ENCODE measurements at places on chromosomes 12 and 14.

- no peak for DNase-seq
Measured at GRCh38 chr14:30872602-30873001, 1.8 kb upstream of the COCH start.

DNA sequence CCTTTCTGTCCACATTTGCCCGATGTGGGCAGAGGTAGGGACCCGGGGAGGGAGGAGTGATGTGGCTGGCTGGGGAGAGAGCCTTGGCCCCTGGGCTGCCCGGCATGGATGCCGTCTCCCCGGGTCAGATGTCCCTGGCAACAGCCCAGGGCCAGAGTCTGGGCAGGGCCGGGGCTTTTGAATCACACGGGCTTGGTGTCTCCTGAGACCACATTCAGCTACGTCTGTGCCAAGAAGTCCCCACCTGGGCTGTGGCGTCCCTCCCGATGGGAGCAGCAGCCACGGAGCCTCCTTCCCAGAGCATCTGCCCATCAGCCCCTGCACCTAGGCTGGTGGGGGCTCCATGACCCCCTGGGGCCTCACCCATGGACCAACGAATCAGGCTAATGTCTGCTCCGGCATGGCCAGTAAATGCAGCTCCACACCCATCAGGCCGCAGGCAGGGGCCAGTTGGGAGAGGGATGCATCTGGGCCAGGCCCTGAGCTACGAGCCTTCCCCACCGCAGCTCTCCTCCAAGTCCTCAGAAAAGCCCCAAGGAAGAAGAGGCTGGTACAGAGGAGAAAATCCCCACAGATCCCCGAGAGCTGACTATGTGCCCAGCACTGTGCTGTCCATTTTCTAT lies 109.4 kb downstream of the RFLNA start:
- DNase-seq = no peak

GRCh38 chr14:21199611-21200560 lies 44.0 kb upstream of the OR5AU1 start:
- DNase-seq = no peak

GRCh38 chr14:99066378-99066777 lies 205.6 kb downstream of the BCL11B start:
- DNase-seq = peak; percentile 61

DNA sequence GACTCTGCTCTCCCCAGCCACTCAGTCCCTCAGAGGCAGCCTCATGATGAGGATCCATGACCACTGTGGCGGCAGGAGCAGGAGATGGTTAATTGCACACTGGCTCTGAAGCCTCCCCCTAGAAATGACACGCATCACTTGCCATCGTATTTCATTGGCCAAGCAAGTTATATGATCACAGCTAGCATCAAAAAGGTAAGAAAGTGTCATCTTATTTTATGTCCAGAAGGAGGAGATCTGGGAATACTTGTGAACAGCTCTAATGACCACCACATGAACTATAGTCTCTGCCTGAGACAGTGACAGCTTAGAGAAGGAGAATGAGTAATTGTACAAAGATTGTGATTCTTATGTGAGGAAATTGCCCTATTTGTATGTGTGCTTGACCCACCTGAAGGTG lies 363.4 kb downstream of the NUAK1 start:
- no peak for DNase-seq

GRCh38 chr14:102316338-102316742 lies 3.2 kb upstream of the ZNF839 start:
- peak; percentile 47 for DNase-seq

DNA sequence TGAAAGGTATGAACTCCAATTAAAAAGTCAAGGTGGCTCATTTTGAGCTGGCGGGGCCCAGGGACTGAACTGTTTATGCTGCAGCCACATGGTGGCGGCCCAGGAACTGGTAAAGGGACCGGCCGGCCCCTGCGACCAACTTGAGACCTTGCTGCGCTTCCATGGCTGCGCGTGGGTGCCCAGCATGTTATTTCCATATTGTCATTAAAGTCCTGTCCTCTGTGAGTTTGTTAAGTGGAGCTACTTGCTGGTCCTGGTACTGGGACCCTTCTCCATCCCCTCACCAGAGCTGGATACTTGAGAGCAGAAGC lies 62.3 kb downstream of the BEGAIN start:
- DNase-seq = peak; percentile 36

DNA sequence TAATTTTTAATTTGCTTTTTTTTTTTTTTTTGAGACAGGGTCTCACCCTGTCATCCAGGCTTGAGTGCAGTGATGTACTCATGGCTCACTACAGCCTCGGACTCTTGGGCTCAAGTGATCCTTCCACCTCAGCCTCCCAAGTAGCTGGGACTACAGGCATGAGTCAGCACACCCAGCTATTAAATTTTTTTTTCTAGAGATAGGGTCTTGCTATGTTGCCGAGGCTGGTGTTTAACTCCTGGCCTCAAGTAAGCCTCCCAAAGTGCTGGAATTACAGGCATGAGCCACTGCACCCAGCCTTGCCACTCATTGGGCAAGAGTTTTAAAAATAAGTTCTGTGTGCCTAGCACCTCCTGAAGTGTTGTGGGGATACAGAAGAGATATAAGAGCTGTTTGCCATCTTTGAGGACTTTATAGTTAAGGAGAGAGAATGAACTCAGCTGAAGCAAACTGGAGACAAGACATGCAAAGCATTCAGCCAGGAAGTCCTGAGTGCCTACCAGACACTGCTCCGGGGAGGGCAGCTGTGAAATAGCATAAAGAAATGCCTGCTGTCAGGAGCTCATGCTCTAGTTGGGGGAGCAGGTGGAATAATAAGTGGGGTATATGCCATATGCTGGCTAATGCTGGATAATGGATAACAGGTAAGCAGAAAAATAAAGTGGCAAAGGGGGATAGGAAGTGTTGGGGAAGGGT lies 15.0 kb upstream of the EMP1 start:
- DNase-seq = no peak

- no peak for DNase-seq
Measured at GRCh38 chr12:51621156-51621922, 30.3 kb downstream of the SCN8A start.

DNA sequence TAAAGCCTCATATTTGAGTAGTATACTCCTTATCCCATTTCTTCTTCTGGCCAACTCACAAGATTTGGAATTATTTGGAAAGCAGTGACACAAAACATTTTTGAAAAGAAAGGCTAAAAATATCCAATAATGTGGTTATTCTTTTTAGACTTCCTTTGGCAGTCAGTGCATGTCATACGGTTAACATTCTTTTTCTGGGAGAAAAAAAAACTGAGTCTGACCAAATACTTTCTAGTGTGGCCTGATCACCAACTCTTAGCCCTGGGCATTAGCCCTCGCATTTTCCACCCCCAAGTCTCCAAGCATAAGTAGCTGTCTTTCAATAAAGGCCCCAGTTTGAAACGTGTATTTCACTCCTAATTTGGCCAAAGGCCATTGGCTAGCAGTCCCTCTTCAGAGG lies 5.9 kb downstream of the RASSF3 start:
- no peak for DNase-seq

GRCh38 chr12:24480766-24481449 lies 468.0 kb downstream of the BCAT1 start:
- DNase-seq = no peak

GRCh38 chr14:99539491-99539890 lies 58.3 kb downstream of the CCNK start:
- no peak for DNase-seq

- DNase-seq = no peak
Measured at GRCh38 chr12:42017051-42017450, 127.6 kb downstream of the GXYLT1 start.

DNA sequence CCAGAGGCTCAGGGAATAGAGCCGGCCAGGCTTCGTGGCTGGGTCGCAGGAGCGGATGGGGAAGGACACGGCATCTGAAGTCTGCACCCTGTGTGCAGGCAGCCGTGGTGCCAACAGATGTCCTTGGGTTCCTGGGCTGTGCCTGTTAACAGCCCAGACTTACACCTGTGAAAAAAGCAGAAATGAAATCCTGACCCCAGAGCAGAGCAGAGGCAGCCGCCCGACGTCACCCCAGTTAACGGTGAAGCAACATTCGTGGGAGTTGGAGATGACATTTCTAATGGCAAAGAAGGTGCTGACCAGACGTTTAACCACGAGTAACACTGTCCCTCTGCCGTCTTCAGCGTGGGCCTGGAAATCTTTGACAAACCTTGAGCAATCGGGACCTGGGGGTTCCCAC lies 200.3 kb upstream of the DIO3 start:
- DNase-seq = no peak

GRCh38 chr12:126436041-126436440 lies 1370.8 kb downstream of the AACS start:
- DNase-seq = no peak

GRCh38 chr12:108616941-108617858 lies 16.5 kb downstream of the SELPLG start:
- DNase-seq = no peak

- no peak for DNase-seq
Measured at GRCh38 chr12:6367969-6368892, 7.1 kb downstream of the SCNN1A start.

DNA sequence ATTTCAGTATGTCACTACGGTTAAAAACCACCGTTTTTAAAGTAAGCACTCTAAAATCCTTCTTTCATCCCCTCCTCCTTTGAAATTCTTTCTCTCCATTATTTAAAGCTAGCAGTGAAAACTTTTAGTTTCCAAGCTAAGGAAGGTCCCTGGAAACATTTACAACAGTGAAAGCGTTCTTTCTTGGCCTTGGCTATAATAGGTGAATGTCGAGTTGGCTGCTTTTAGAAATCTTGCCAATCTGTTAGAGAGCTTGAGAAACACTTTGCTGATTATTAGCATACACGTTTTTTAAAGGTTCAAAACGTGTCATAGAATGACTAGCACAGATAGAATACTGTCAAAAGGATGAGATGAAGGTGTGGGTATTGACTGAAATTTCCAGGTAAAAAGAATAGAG lies 83.4 kb downstream of the PPP2R5E start:
- DNase-seq = no peak

GRCh38 chr14:99718811-99719192 lies 34.7 kb downstream of the CYP46A1 start:
- no peak for DNase-seq

DNA sequence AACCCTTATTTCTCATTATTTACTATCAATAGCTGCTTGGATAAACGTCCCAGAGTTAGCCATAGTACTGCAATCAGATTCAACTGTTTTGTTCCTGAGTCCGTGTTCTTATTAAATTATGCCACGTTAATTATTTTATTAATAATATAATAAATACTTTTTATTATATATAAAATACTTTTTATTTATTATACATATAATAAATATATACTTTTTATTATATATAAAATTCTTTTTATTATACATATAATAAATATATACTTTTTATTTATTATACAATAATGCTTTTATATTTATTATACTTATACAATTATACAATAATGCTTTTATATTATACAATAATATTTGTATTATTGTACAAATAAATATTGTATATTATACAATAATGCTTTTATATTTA lies 11.1 kb downstream of the STRAP start:
- DNase-seq = no peak

GRCh38 chr14:74684434-74684833 lies 28.4 kb downstream of the AREL1 start:
- no peak for DNase-seq

DNA sequence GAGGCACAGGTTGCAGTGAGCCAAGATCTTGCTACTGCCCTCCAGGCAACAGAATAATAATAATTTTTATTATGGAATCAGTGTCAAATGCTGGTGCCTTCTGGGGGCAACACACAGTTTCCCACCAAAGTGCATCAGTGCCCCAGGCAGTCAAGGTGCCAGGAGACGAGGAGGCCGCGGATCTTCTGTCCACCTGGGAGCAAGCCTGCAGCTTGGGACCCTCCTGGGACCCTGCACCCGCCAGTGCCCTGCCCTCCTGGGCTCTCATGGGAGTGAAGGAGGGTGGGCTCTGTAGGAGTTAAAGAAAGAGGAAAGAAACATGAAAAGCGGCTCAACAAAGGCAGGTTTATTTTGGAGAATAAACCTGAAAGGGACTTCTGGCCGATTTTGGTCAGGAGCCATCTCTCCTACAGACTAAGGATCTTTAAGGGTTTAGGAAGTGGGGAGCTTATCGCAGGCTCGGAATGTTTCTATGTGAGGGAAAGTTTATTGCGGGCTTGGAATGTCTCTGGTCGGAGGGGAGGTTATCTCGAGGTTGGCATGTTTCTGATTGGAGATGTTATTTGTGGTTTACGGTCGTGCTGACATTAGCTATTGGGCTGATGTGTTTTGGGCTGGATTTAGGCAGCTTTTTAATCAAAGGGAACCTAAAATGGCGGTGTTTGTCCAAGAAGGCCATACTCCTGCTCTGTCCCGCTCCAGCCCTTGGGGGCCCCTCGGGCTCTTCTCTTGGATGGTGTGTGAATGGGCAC lies 1.1 kb upstream of the ASPG start:
- DNase-seq = no peak

DNA sequence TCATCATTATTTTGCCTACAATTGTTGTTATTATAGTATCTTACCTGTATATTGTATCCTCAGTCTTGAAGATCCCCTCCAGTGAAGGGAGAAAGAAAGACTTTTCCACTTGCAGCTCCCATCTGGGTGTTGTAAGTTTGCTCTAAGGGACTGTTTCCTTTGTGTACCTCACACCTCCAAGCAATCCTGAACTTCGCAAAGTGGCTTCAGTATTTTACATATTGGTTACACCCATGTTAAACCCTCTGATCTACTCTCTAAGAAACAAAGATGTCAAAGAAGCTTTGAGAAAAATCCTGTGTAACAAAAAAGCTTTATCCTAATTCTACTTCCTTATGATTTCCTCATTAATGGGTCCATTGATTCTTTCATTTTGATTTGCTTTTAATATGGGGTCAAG lies 10.1 kb upstream of the OR9K2 start:
- no peak for DNase-seq

- DNase-seq = no peak
Measured at GRCh38 chr12:43516045-43516444, 36.0 kb downstream of the ADAMTS20 start.

DNA sequence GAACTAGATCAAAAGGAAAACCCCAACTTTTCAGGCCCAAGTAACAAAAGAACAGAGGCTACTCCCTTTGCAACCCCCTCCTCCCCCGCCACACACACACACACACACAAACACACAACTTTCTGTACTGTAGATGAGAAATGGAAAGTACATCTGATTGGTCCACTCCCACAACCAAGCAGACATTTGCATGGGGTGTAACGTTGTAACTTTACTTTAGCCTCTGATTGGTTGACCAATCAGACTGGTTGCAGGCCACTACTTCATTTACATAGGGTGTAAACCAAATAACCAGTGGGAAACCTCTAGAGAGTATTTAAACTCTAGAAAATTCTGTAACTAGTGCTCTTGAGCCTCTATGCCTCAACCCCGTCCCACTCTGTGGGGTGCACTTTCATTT lies 425.5 kb downstream of the GXYLT1 start:
- DNase-seq = no peak

- DNase-seq = no peak
Measured at GRCh38 chr14:55641954-55642353, 61.9 kb downstream of the KTN1 start.

- no peak for DNase-seq
Measured at GRCh38 chr12:124332058-124332672, 37.3 kb downstream of the RFLNA start.

- no peak for DNase-seq
Measured at GRCh38 chr14:50736932-50737419, 68.9 kb upstream of the SAV1 start.

All from neural crest cell (in vitro differentiated cells).